Sigmoid colon (tissue), 7 donors: ENCODE measurements at places on chromosomes 5 and 9. TPM values are rescaled to one million over a fixed set of nuclear protein-coding genes. Genes with fewer than 3 reads are reported as not detected.

SPATA31D4 gene
- total RNA-seq: not detected

SOHLH1 gene
- not detected for total RNA-seq

PCDHGB2 gene
- 11.6 TPM for total RNA-seq

PDE8B gene
- total RNA-seq: 2.9 TPM

GRCh38 chr9:37408933-37409710 lies 13.4 kb upstream of the GRHPR start:
- no peaks in the 10 kb centered on the region for H3K27me3 ChIP-seq
- no peak overlapping the region for H3K27ac ChIP-seq
- H3K4me1 ChIP-seq: no peaks in the 10 kb centered on the region
- no peak for DNase-seq

DNA sequence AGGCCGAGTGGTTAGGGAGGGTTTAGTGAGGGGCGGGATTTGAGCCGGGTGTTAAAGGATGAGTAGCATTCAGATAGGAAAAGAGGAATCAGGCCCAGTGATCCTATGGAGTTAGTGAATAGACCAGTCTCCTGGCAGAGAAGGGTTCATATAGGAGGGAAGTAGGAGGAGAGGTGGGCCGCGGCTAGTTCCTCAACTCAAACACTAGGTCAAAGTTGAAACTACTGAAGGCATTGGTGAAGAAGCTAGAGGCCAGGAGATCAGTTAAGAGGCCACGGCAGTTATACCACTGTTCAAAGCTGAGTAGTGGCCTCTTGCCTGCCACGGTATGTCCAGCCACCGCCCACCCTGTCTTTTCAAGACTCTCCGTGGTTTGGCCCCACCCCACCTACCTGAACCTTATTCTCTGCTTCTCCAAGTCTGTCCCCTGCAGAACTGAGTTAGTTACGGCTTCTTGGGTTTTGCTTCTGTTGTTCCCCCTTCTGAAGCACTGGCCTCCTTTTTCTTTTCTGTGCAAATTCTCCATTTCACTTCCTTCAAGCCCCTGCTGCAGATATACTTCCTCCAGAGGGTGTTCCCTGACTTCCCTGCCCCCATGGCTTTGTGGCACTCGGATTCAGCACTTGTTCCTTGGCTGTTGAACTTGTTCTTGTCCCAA lies 1.8 kb downstream of the ZBTB34 start:
- no peaks in the 10 kb centered on the region for H3K4me1 ChIP-seq
- no peaks in the 10 kb centered on the region for H3K27me3 ChIP-seq
- H3K4me3 ChIP-seq: peak overlapping the region; percentile 99
- DNase-seq: no peak
- H3K27ac ChIP-seq: no peak overlapping the region

DNA sequence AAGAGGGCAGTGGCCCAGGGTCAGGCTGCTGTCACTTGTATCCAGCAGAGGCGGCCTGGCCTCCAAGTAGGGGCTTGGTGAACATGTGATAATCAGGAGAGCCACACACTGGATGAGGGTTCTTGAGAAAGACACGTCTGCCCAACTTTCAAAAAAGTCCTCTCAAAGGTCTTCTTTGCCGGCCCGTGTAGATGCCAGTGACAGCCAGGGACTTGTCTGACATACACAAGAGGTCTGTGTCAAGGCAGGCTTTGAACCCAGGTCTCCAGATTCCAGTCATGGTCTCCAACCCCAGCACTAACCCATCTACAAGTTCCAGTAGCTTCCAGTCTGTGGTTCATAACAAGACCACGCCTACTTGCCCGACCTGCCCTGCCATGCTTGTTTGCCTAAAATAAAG lies 7.9 kb upstream of the AMBP start:
- no peaks in the 10 kb centered on the region for H3K4me1 ChIP-seq
- H3K27me3 ChIP-seq: no peaks in the 10 kb centered on the region
- H3K27ac ChIP-seq: no peak overlapping the region
- H3K4me3 ChIP-seq: no peak overlapping the region
- DNase-seq: peak; percentile 44

DNA sequence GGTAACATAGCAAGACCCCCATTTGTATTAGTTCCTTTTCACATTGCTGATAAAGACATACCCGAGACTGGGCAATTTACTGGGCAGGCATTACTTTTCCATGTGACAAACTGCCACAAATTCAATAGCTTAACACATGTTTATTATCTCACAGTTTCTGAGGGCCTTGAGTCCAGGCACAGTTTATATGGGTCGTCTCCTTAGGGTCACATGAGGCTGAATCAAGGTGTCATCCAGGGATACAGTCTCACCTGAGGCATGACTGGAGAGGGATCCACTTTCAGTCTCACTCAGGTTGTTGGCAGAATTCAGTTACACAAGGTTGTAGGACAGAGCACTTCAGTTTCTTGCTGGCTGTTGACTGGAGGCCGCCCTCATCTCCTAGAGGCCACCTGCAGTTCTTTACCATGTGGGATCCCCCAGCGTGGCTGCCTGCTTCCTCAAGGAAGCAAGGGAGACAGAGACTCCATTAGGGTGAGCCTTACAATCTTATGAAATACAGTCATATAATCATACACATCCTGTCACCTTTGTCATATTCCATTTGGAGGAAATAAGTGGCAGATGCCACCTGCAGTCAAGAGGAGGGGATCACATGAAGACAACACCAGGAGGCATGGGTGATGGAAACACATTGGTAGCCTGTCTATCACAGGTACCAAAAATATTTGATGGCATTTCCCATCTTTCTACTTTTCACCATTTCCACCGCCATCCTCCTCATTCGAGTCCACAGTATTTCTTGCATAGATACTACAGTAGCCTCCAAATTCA lies 15.1 kb upstream of the ERAP1 start:
- H3K4me3 ChIP-seq: no peak overlapping the region
- H3K36me3 ChIP-seq: no peaks in the 10 kb centered on the region
- no peaks in the 10 kb centered on the region for H3K4me1 ChIP-seq
- no peaks in the 10 kb centered on the region for H3K27me3 ChIP-seq
- no peak overlapping the region for H3K27ac ChIP-seq

GRCh38 chr5:56075361-56075760 lies 80.6 kb upstream of the IL6ST start:
- H3K4me3 ChIP-seq: no peak overlapping the region
- peak overlapping the region; percentile 57 for H3K27ac ChIP-seq
- DNase-seq: peak; percentile 90
- peaks cover 4% of the 10 kb centered on the region for H3K4me1 ChIP-seq
- H3K27me3 ChIP-seq: no peaks in the 10 kb centered on the region
- no peaks in the 10 kb centered on the region for H3K36me3 ChIP-seq

- H3K4me3 ChIP-seq: no peak overlapping the region
- H3K4me1 ChIP-seq: no peaks in the 10 kb centered on the region
- no peaks in the 10 kb centered on the region for H3K36me3 ChIP-seq
- no peak overlapping the region for H3K27ac ChIP-seq
Measured at GRCh38 chr9:8736805-8737204, 937.2 kb upstream of the DMAC1 start.
